Osteocyte (in vitro differentiated cells): ENCODE measurements at places on chromosomes 3 and 15. TPM values are rescaled to one million over a fixed set of nuclear protein-coding genes. Genes with fewer than 3 reads are reported as not detected.

The HES1 gene
- 41.0 and 51.6 TPM in 2 replicates for total RNA-seq

The PRICKLE2 gene
- total RNA-seq: 24.7 and 25.2 TPM in 2 replicates

The FRMD4B gene
- total RNA-seq: 0.52 and 1.3 TPM in 2 replicates

DNA sequence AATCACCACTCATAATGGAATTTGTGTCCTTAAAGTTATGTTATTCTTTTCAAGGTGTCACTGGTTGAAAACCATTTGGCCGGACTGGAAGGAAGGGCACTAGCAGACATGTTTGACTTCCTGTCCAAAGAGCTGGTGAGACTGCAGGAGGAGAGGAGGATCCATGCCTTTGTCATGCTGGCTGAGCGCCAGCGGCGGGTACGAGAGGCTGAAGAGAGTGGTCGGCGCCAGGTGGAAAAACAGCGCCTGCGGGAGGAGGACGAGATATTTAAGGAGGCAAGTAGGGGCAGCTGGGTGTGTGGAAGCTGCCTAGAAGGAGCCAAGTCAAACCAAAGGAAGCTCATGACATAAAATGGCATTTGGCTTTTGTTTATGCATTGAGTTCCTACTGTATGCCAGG lies 38.0 kb upstream of the NR1I2 start:
- no peaks in the 10 kb centered on the region for H3K36me3 ChIP-seq
- H3K27me3 ChIP-seq: no peaks in the 10 kb centered on the region
- H3K4me1 ChIP-seq: no peaks in the 10 kb centered on the region
- H3K4me3 ChIP-seq: no peak overlapping the region
- no peak overlapping the region for H3K27ac ChIP-seq
- no peak for DNase-seq

- no peaks in the 10 kb centered on the region for H3K36me3 ChIP-seq
- H3K4me1 ChIP-seq: peaks cover 18% of the 10 kb centered on the region
- no peak overlapping the region for H3K4me3 ChIP-seq
Observed at GRCh38 chr15:71747128-71748083, 62.9 kb upstream of the NR2E3 start.

GRCh38 chr15:81336568-81336967 lies 12.6 kb upstream of the STARD5 start:
- H3K4me3 ChIP-seq: no peak overlapping the region
- H3K4me1 ChIP-seq: peaks cover 23% of the 10 kb centered on the region
- H3K27me3 ChIP-seq: peaks cover 10% of the 10 kb centered on the region
- H3K36me3 ChIP-seq: no peaks in the 10 kb centered on the region
- DNase-seq: peak; percentile 15

DNA sequence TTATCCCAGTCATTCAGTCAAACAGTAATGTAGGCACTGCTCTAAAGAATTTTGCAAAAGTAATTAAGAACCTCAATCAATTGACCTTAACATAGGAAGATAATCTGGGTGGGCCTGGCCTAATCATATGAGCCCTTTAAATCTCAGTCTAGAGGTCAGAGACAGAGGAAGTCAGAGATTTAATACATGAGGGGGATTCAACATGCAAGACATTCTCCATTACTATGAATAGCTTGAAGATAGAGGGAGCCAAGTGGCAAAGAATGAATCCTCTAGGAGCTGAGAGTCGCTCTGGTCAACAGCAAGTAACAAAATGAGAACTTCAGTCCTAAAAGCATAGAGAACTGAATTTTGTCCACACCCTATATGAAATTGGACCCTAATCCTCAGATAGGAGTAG lies 39.0 kb upstream of the MBNL1 start:
- no peaks in the 10 kb centered on the region for H3K27me3 ChIP-seq
- peaks cover 18% of the 10 kb centered on the region for H3K4me1 ChIP-seq
- no peaks in the 10 kb centered on the region for H3K36me3 ChIP-seq
- no peak overlapping the region for H3K4me3 ChIP-seq

DNA sequence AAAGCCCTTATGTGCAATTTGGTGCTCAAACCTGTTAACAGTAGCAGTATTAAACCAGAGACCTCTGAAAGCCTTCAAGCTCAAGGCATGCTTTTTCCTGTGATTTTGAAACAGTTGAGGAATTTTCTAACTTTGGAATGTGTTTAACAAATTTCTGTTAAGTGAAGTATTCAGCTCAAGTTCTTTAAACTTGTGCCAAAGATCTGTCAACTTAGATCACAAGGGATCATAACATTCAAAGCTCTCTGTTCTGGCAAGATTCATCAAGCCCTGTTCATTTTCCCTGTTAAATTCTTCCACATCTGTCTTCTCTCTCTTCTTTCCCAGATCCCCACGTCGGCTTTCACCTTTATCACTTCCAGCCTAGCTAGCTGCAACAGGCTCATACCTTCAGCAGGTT lies 28.8 kb upstream of the RYK start:
- no peaks in the 10 kb centered on the region for H3K36me3 ChIP-seq
- H3K4me3 ChIP-seq: no peak overlapping the region
- H3K4me1 ChIP-seq: peaks cover 9% of the 10 kb centered on the region
- H3K27me3 ChIP-seq: no peaks in the 10 kb centered on the region
- no peak overlapping the region for H3K27ac ChIP-seq

- no peaks in the 10 kb centered on the region for H3K36me3 ChIP-seq
- H3K4me1 ChIP-seq: no peaks in the 10 kb centered on the region
- H3K27ac ChIP-seq: no peak overlapping the region
- H3K4me3 ChIP-seq: no peak overlapping the region
- DNase-seq: no peak
Observed at GRCh38 chr3:166285001-166285400, 447.8 kb upstream of the BCHE start.

The CELF6 gene
- total RNA-seq: 0.65 and 0.86 TPM in 2 replicates

GRCh38 chr3:150133293-150133692 lies 162.6 kb upstream of the PFN2 start:
- H3K27me3 ChIP-seq: no peaks in the 10 kb centered on the region
- no peak overlapping the region for H3K27ac ChIP-seq
- H3K36me3 ChIP-seq: no peaks in the 10 kb centered on the region
- H3K4me3 ChIP-seq: no peak overlapping the region
- peaks cover 8% of the 10 kb centered on the region for H3K4me1 ChIP-seq

GRCh38 chr3:126978291-126978690 lies 4.6 kb upstream of the PLXNA1 start:
- no peak for DNase-seq
- H3K36me3 ChIP-seq: peaks cover 3% of the 10 kb centered on the region
- H3K27me3 ChIP-seq: no peaks in the 10 kb centered on the region
- peaks cover 7% of the 10 kb centered on the region for H3K4me1 ChIP-seq

The ILDR1 gene
- not detected in 2 replicates for total RNA-seq

DNA sequence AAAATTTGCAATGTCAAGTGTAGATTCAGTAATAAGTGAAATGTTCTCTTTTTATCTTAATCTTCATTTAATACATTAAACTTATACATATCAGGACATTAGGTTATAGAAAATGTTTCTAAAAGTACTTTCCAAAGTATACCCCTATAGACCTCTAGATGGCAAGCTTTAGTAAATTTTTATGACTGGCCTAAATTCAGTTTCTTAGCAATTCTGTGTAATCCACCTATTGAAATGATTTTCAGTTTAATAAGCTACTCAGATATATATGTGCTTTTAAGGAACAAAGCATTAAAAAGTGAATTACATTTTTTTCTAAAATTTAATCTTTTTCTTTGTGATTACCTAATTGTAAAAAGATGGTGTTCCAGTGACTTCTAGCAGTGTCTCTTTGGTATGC lies 342.2 kb downstream of the GBE1 start:
- H3K27ac ChIP-seq: no peak overlapping the region
- H3K4me3 ChIP-seq: no peak overlapping the region
- H3K36me3 ChIP-seq: no peaks in the 10 kb centered on the region
- DNase-seq: no peak
- no peaks in the 10 kb centered on the region for H3K4me1 ChIP-seq

DNA sequence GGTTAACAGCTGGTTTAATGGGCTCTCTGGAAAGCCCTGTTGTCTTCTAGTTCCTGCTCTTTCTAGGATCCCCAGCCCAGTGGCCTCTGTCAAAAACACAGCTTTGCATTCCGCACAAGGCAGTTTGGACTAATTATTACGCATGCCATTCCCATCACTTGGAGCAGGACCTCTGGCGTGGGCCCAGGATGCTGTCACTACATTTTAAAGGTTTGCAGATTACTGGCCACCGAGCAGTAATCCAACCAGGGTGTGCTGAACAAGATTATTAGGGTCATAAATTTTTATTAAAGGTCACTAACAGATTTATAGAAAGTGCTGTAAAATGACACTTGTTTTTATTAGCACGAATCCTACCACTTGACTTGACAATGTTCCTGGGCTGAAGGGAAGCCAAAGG lies 143.6 kb upstream of the SLC6A11 start:
- no peaks in the 10 kb centered on the region for H3K36me3 ChIP-seq
- H3K27ac ChIP-seq: no peak overlapping the region
- no peak overlapping the region for H3K4me3 ChIP-seq
- no peak for DNase-seq
- no peaks in the 10 kb centered on the region for H3K4me1 ChIP-seq

The PARP9 gene
- 18.4 and 18.9 TPM in 2 replicates for total RNA-seq

The GHSR gene
- total RNA-seq: not detected in 2 replicates

The ZMAT3 gene
- 96.9 and 99.0 TPM in 2 replicates for total RNA-seq

DNA sequence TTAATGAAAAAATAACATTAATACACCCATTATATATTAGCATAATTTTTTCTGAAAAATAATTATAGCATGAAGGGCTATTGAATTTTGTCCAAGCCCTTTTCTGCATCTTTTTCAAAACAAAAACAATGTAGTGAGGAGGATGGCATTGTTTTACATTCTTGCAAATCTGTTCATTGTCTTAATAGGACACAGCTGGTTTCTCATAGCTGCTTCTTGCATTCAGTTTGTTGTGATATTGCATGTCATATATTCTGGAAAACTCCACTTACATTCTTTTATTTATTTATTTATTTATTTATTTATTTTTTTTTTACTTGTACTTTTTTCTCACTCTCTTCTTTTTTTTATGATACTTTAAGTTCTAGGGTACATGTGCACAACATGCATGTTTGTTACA lies 107.4 kb downstream of the NR1D2 start:
- DNase-seq: no peak
- no peak overlapping the region for H3K27ac ChIP-seq
- H3K36me3 ChIP-seq: no peaks in the 10 kb centered on the region
- H3K27me3 ChIP-seq: peaks cover 5% of the 10 kb centered on the region

GRCh38 chr3:149390294-149390693 lies 12.8 kb upstream of the TM4SF1 start:
- DNase-seq: no peak
- H3K4me1 ChIP-seq: peaks cover 50% of the 10 kb centered on the region
- H3K27me3 ChIP-seq: no peaks in the 10 kb centered on the region
- H3K36me3 ChIP-seq: no peaks in the 10 kb centered on the region
- no peak overlapping the region for H3K27ac ChIP-seq

DNA sequence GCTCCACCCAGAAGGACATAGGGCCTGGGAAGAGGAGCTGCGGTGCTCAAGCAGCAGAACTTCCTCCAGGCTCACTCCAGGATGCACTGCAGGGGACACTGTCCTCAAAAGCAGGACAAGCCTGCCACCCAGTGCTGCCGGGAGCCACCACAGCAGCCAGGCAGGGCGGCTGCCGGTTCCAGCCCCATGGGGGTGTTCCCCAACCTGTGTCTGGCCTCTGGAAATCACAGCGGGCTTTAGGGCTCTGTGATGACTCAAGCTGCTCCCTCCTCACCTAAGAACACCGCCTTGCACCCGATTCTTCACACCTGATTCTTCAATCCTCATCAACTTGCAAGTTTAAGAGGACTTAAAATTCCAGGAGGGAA lies 71.9 kb upstream of the SLC6A11 start:
- H3K4me1 ChIP-seq: no peaks in the 10 kb centered on the region
- no peaks in the 10 kb centered on the region for H3K36me3 ChIP-seq
- no peak overlapping the region for H3K27ac ChIP-seq
- DNase-seq: no peak

GRCh38 chr3:150898046-150898754 lies 7.0 kb downstream of the MINDY4B start:
- no peaks in the 10 kb centered on the region for H3K4me1 ChIP-seq
- H3K4me3 ChIP-seq: no peak overlapping the region
- peaks cover 60% of the 10 kb centered on the region for H3K27me3 ChIP-seq

- no peak overlapping the region for H3K4me3 ChIP-seq
- no peak for DNase-seq
- peaks cover 26% of the 10 kb centered on the region for H3K36me3 ChIP-seq
- H3K27me3 ChIP-seq: no peaks in the 10 kb centered on the region
- H3K27ac ChIP-seq: no peak overlapping the region
Observed at GRCh38 chr3:97958796-97959195, 13.4 kb downstream of the RIOX2 start.

DNA sequence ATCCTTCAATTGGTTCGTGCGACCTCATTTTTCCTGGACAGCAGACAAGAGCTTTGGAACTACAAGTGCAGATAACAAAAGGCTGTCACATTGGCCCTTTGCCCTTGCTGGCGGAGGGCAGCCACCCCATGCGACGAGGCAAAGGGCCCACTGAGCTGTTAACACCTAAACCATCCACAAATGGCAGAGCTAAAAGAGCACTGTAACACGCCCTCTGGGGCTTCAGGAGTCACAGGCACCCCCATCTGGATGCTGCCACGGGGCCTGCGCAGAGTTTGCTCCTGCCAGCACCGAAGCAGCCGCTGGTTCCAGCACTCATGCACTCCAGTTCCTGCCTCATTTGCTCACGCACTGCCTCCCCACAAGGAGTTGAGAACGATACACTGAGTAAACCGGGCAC lies 524.9 kb downstream of the ZNF385D start:
- no peak for DNase-seq
- no peaks in the 10 kb centered on the region for H3K36me3 ChIP-seq
- H3K4me3 ChIP-seq: no peak overlapping the region
- H3K27me3 ChIP-seq: no peaks in the 10 kb centered on the region
- H3K27ac ChIP-seq: no peak overlapping the region

The RLBP1 gene
- total RNA-seq: not detected in 2 replicates

GRCh38 chr3:15332405-15333098 lies at the start of gene SH3BP5:
Gene SH3BP5 (minus strand): TSS chr3:15332586. CDS start chr3:15332408, 178 bp downstream.
- peaks cover 2% of the 10 kb centered on the region for H3K36me3 ChIP-seq
- DNase-seq: peak; percentile 88
- peaks cover 23% of the 10 kb centered on the region for H3K4me1 ChIP-seq
- H3K27ac ChIP-seq: peak within 1 kb of the TSS; percentile 57

- H3K36me3 ChIP-seq: no peaks in the 10 kb centered on the region
- H3K4me3 ChIP-seq: no peak overlapping the region
- peaks cover 2% of the 10 kb centered on the region for H3K27me3 ChIP-seq
Observed at GRCh38 chr3:35663471-35663870, 24.1 kb downstream of the ARPP21 start.
